HCT116 (cell line): ENCODE measurements at places on chromosomes 13 and 19. TPM values are rescaled to one million over a fixed set of nuclear protein-coding genes. Genes with fewer than 3 reads are reported as not detected.

Gene LILRA1
- total RNA-seq, result not detected

DNA sequence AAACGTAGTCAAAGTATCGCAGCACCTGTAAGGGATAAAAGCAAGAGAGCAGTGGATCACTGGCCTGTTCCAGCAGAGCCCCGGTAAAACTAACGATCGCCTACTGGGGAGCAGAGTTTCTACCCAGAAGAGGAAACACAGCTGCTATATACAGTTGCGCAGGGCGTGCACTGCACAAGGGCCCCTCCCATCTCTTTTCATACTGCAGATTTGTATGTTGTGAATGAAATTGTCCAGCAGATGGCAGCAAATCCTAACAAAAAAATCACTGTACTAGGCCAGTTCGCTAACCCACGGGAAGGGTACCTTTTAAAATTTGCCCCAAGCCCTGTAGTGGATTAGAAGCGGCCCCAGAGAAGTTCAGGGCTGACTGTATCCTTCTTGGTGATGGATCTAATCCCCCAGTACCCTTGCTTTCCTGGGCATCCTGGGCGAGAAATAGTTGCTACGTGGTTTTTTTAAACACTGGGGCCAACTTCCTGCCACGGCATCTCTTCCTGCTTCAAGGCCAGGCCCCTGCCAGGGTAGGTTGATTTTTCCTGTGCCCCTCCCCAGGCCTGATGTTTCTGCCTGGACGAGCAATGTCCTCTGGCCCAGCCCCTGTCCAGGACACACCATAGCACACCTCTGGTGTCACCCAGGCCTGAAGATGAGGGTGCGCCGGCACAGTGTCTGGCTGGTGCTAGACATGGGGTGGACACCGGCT is 127.0 kb downstream of the IER2 start:
- no peaks in the 10 kb centered on the region for H3K27me3 ChIP-seq
- H3K4me1 ChIP-seq, result peaks cover 32% of the 10 kb centered on the region
- peak overlapping the region; percentile 11; the same call in 1 of the 2 replicates for H3K27ac ChIP-seq
- DNase-seq, result peak; percentile 80
- no peaks in the 10 kb centered on the region for H3K36me3 ChIP-seq
- peak overlapping the region; percentile 35 for H3K4me3 ChIP-seq

Gene WDR87
- total RNA-seq, result not detected

GRCh38 chr19:50826492-50827240 is 3.1 kb upstream of the KLK1 start:
- no peak overlapping the region for H3K27ac ChIP-seq
- H3K4me3 ChIP-seq, result no peak overlapping the region
- peaks cover 11% of the 10 kb centered on the region for H3K4me1 ChIP-seq
- no peak for DNase-seq

- H3K4me1 ChIP-seq, result no peaks in the 10 kb centered on the region
- peaks cover 13% of the 10 kb centered on the region; the same call in 1 of the 2 replicates for H3K27me3 ChIP-seq
- no peaks in the 10 kb centered on the region for H3K36me3 ChIP-seq
- no peak overlapping the region for H3K4me3 ChIP-seq
- DNase-seq, result no peak
- no peak overlapping the region for H3K27ac ChIP-seq
These were observed 101.6 kb upstream of the MYO16 start for GRCh38 chr13:108527844-108528243.
